ENCODE measurements at places on chromosomes 16 and 17. TPM values are rescaled to one million over a fixed set of nuclear protein-coding genes. Genes with fewer than 3 reads are reported as not detected.
A peak's percentile ranks its signal among the peaks of the same experiment; 100 is the strongest.

The MARVELD3 gene
- not detected for total RNA-seq

The CEP131 gene
- 10.5 TPM for total RNA-seq

The AATK gene
- 1.9 TPM for total RNA-seq

DNA sequence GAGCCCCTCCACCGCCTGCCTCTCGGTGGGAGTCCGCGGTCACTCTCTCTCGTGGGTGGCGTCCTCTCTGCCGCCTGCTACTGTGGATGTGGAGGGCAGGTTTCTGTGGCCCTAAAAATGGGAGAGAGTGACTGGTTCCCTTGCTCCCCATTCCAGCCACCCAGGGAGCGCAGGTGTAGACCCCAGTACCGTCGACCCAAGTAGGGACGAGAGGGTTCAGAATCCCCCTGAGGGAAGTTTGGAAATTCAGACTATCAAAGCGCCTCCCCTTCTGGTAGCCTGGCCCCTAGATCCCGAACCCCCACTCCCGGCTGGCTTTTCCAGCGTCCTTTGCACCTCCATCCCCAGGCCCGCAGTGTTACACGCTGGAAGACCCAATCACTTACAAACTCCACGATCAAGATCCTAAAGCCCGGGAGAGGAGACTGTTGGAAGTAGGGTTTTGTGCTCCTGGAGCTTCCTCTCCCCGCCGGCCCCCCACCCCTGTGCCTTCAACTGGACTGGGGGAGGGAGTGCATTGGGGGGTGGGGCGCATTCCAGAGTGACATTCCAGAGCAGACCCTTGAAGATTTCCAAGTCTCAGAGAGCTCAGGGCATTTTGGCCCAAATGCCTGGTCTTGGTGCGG lies 991 bp downstream of the GPRC5C start:
- no peak for DNase-seq
- peak overlapping the region; percentile 63 for H3K4me3 ChIP-seq

GRCh38 chr17:34673516-34673915 lies 94.1 kb downstream of the TMEM132E start:
- H3K27me3 ChIP-seq = peaks cover 66% of the 10 kb centered on the region
- no peak for DNase-seq
- no peaks in the 10 kb centered on the region for H3K36me3 ChIP-seq
- no peak overlapping the region for H3K4me3 ChIP-seq

- H3K36me3 ChIP-seq = no peaks in the 10 kb centered on the region
- H3K27me3 ChIP-seq = peaks cover 1% of the 10 kb centered on the region
- no peak overlapping the region for H3K27ac ChIP-seq
- DNase-seq = no peak
- H3K4me1 ChIP-seq = peaks cover 4% of the 10 kb centered on the region
- H3K4me3 ChIP-seq = no peak overlapping the region
These were observed 19.6 kb downstream of the DNAH17 start for GRCh38 chr17:78557598-78558039.

DNA sequence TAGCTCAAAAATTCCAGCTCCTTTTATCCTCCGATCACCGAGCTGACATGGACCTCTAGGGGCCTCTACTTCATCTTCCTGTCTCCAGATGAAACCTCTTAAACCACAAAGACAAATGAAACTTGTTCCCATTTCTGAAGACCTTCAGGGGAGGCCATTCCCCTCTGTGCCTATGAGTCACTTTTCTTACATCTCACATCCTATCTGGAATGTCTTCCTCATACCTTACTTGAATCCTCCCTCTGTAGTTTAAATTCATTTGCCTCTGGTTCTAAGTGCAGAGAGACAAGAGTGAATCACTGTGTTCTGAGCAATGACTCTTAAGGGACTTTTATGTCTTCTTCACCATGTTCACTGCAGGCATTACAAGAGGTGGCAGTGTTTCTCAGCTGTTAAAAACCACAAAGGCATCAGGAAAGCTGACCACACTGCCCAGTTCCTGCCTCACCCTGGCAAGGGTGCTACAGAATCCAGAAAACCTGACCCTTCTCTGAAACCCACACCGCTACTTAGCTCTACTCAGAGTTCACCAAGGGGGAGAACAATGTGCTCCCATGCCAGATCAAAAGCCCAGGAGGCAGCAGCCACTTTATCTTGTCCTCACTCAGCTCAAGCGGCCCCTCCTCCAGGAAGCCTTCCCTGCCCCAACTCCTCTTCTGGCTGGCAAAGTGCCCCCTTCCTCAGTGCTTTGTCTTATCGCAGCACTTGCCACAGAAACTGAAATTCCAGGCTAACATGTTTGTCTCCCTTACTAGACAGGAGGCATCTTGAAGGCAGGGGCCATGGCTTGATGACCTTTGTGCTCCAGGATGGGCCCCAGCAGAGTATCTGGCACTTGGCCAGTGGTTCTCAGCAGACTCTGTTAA lies 6.4 kb downstream of the CUEDC1 start:
- peaks cover 26% of the 10 kb centered on the region for H3K4me1 ChIP-seq
- no peak overlapping the region for H3K27ac ChIP-seq
- peaks cover 30% of the 10 kb centered on the region for H3K27me3 ChIP-seq
- no peaks in the 10 kb centered on the region for H3K36me3 ChIP-seq

GRCh38 chr16:69417520-69418199 lies 6.8 kb upstream of the CYB5B start:
- no peaks in the 10 kb centered on the region for H3K27me3 ChIP-seq
- no peak overlapping the region for H3K4me3 ChIP-seq
- no peaks in the 10 kb centered on the region for H3K4me1 ChIP-seq
- no peak for DNase-seq
- no peaks in the 10 kb centered on the region for H3K36me3 ChIP-seq

All from T-helper 17 cell (primary cell).